ENCODE measurements at places on chromosomes 5 and 9.

GRCh38 chr9:137984520-137985257 is 107.1 kb downstream of the CACNA1B start:
- DNase-seq = no peak

- DNase-seq = peak; percentile 85
Measured at GRCh38 chr9:120935383-120935857, 8.8 kb upstream of the TRAF1 start.

- no peak for DNase-seq
Measured at GRCh38 chr9:83560169-83560826, 22.1 kb upstream of the FRMD3 start.

DNA sequence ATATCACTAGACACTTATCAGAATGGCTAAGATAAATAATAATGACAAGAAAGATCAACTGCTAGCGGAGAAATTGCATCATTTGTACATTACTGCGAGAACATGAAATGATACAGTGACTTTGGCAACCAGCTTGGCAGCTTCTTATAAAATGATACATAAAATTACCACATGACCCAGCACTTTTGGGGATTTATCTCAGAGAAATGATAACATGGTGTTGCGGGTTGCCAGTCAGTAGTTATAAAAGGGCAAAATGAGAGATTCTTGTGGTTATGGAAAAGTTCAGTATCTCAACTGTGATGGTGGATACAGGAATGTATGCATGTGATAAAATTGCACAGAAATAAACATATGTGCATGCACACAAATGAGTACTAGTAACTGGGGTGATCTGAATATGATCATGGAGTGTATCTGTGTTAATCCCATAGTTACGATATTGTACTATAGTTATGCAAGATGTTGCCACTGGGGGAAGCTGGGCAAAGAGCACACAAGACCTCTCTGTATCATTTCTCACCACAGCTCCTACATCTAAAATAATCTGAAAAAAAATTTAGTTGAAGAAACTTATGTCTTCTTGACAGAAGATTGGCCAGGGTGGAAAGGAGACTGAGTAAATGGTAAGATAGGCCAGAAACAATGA is 128.9 kb downstream of the NXNL2 start:
- no peak for DNase-seq

- no peak for DNase-seq
Measured at GRCh38 chr5:180399401-180400215, 46.5 kb upstream of the GFPT2 start.

DNA sequence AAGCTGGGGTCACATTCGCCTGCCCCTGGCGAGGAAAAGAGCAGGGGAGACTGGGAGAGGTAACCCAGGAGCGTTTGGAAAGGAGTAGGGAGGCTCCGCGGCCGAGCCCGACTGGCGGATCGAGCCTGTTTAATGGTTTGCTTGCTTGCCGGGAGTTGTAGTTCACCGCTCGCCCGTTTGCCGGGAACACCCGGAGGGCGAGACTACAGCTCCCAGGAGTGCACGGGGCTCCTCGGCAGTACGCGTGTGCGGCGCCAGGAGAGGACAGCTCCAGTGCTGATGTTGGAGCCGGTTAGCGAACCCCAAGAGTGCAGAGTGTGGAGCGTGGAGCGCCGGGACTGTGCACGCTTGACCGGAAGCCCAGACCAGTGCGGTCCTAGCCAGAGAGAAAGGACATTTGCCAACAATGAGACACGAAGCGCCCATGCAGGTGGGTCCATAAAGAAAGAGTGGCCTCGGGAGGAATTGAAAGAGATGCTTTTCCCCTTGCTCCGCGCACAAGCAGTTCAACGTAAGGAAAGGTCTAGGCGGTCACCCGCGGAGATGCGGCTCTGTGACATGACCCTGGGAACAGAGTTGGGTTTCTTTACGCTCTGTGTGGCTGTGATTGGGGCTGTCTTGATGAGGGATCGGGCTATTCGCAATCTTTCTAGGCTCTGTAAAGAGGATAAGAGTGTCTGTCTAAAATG is at the start of gene RAB3C:
RAB3C (plus strand) TSS at position 273 of the 689 bp plus-strand sequence; CDS start at position 407, 134 bp downstream.
- DNase-seq = no peak

DNA sequence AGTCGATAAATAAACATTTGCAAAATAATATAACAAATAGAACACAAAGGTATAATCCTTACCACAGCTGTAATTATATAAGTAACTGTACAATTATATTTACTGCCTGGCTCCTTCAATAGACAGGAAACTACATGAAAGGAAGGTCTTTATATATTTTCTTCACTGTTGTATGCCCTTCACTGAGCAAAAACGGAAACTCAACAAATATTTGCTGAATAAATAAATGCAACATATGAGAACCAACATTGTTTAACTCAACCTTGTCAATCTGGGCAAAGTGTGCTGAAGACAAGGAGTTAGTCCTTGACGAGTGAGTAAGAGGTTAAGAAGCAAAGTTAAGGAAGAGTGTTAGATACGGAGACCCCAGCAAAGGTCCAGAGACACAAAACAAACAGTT is 22.6 kb downstream of the PSMD5 start:
- DNase-seq = no peak

GRCh38 chr5:140262221-140262620 is 40.7 kb downstream of the PFDN1 start:
- DNase-seq = no peak

GRCh38 chr9:87089929-87090328 is 142.6 kb upstream of the GAS1 start:
- no peak for DNase-seq

- no peak for DNase-seq
Measured at GRCh38 chr9:6926436-6926835, 168.7 kb downstream of the KDM4C start.

DNA sequence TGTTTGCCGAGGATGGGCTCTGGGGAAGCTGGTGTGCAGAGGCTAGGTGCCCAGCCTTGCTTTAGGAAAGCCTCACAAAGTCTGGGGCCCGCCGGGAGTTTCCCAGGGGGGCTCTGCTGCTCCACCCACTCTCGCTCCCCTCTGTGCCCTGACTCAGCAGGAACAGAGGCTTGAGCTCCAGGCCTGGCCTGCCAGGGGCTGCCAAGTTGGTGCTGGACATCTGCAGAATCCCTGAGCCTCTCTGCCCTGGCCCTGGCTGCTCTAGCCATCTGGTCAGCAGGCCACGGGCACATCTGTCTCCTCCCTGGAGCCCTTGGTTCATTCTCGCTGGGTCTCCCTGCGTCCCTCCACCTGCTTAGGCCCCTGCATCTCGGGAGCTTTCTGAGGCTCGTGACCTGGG is 647 bp upstream of the ADAMTSL2 start:
- DNase-seq = no peak

DNA sequence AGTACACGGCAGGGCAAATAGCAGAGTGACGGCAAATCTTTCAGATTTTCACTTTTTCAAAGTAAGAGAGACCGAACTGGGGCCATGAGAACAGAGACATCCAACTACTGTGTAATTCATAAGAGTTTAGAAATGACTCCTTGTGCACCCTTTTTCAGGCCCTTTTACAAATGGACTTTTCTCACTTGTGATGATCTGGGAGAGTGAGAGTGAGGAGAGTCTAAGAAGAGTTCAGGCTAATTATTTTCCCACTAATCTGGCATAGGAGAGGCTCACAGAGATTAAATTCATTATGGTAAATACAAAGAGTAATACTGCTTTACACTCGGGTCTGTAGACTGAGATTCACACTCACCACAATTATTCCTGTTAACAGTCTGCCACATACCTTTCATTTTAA is 880 bp upstream of the CCNG1 start:
- no peak for DNase-seq

- DNase-seq = peak; percentile 9
Measured at GRCh38 chr9:136644593-136645351, 17.9 kb upstream of the EGFL7 start.

DNA sequence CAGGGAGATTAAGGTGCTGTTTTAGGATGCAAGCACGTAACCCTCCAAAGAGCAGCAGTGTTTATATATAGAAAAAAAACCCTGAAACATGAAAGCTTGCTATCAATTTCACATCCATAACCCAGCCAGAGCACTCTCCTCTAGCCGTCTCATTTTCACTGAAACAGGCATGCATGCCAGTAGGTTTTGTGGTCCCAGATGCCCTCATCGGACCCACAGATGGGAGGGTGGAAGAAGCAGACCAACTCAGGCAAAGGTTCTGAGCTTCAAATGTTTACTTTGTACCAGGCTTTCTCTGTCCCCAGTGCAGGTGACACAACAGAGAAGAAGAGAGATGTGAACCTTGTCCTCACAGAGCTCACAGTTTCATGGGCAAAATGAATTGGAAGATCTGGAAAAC is 127.4 kb upstream of the ATP10B start:
- DNase-seq = no peak
